ENCODE measurements at places on chromosomes 5 and 9.
A peak's percentile ranks its signal among the peaks of the same experiment; 100 is the strongest.

GRCh38 chr9:36258996-36259533 lies 817 bp upstream of the GNE start:
- DNase-seq: peak; percentile 11

- DNase-seq: no peak
These were observed 92.1 kb upstream of the RANBP3L start for GRCh38 chr5:36393656-36394428.

DNA sequence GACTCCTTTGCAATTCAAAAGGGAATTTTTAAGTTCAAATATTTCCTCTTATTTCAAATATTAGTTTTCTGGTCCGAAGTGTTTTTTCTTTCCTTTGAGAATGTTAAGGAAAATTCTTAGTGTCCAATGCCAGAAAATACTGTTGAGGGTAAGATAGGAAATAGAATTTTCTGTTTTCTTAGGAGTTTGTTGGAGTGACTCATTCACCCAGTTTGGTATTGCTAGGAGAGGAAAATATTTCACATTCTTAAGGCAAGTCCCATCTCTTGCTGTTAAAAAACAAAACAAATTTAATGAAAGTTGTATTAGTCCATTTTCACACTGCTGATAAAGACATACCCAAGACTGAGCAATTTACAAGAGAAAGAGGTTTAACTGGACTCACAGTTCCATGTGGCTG lies 349.2 kb upstream of the ADAMTSL1 start:
- DNase-seq: no peak

GRCh38 chr5:95837492-95837891 lies 15.0 kb upstream of the GLRX start:
- no peak for DNase-seq

DNA sequence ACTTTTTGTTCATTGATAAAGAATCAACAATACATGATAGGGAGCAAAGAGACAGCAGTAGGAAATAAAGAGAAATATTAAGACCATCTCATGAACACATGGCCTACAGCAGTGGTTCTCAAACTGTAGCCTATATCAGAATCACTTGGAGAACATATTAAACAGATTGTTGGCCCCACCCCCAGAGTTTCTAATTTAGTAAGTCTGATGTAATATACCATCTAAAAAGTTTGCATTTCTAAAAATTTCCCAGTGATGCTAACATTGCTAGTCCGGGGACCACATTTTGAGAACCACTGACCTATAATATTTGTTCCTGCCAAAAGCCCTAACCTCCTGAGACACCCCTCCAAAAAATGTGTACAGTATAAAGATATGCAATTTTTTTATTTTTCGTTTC lies 306.2 kb upstream of the NREP start:
- no peak for DNase-seq

GRCh38 chr5:174503461-174504265 lies 220.7 kb upstream of the MSX2 start:
- peak; percentile 11 for DNase-seq

GRCh38 chr5:83564069-83564749 lies 92.7 kb downstream of the VCAN start:
- peak; percentile 60 for DNase-seq
